ENCODE measurements at places on chromosomes 5 and 9. TPM values are rescaled to one million over a fixed set of nuclear protein-coding genes. Genes with fewer than 3 reads are reported as not detected.
A peak's percentile ranks its signal among the peaks of the same experiment; 100 is the strongest.

DNA sequence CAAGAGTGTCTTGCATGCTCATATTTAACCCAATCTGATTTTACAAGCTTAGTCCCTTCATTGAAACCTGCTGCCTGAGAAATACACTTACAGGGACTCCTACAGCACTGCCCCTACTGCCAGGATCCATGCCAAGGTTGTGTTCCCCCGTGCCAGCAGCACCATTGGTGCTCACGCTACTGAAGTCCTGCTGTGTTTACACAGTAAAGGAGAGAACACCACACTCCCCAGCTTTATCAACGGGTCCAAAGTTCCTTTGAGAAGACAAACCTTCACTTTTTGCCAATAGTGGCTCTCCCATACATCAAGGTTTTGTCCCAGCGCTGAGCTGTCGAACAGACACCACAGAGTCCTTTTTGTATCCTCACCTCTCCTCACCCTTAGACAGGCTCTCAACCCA, 155.1 kb upstream of the WWC1 start:
- H3K4me3 ChIP-seq = no peak overlapping the region
- no peak overlapping the region for H3K27ac ChIP-seq
- H3K4me1 ChIP-seq = peaks cover 16% of the 10 kb centered on the region
- H3K36me3 ChIP-seq = peaks cover 2% of the 10 kb centered on the region

DNA sequence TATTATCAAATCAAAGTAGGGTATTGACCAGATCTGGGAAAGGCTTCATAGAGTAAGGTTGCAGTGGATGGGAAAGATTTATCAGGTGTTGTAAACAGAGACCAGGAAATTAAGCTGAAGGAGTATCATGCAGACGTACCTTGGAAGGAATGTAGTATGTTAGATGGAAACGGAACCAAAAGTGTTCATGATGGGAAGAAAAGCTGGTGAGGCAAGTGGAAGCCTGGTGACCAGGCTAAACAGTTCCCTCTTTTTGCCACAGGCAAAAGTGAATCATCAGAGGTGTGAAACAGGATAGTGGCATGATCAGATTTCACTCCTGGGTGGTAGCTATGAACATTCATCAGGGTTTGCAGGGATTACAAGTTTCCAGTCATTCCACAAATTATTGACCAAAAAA, 780.1 kb upstream of the DMAC1 start:
- H3K36me3 ChIP-seq = no peaks in the 10 kb centered on the region
- H3K4me3 ChIP-seq = no peak overlapping the region
- peaks cover 29% of the 10 kb centered on the region for H3K27me3 ChIP-seq
- H3K4me1 ChIP-seq = peaks cover 4% of the 10 kb centered on the region
- no peak for DNase-seq
- H3K27ac ChIP-seq = no peak overlapping the region

DNA sequence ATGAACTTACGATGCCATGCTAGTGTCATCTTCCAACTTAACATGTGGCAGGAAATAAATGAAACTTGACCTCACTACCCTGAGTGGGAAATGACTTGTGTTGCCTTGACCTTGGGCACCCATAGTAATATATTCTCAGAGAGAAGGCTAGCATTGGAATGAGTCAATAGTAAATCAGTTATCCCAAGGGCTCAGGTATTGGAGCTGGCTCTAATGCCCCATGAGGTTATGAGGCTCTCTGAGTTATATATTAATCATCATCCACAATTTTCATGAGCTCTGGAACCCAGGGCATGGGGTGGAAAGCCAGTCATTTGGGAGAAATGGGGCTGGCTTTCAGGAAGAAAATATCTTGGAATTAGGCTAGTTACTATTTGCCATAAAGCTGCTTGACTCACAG, 42.4 kb upstream of the SMIM32 start:
- DNase-seq = no peak
- peaks cover 38% of the 10 kb centered on the region for H3K27me3 ChIP-seq
- no peak overlapping the region for H3K27ac ChIP-seq
- no peak overlapping the region for H3K4me3 ChIP-seq
- H3K4me1 ChIP-seq = no peaks in the 10 kb centered on the region
- peaks cover 1% of the 10 kb centered on the region for H3K36me3 ChIP-seq

CATSPER3 gene
- 0.39 TPM for total RNA-seq

DNA sequence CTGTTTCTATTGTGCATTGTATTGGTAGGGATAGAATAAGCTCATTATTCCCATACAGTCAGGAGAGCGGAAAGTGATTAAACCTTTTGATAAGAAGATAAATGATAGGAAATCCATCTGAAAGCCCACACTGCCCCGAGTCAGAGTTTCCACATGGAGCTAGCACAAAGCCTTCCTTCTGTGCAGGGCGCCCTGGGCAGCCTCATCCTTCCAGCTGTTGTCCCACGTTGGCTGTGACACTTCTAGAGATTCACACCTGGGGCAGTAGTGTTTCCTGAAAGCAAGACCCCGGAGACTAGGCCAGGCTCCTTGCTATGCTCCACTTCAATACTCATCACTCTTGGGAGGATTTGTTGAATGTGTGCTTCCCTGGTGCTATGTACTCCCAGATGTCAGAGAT, 172.4 kb downstream of the SEMA6A start:
- H3K4me3 ChIP-seq = no peak overlapping the region
- no peaks in the 10 kb centered on the region for H3K27me3 ChIP-seq
- H3K36me3 ChIP-seq = peaks cover 2% of the 10 kb centered on the region
- H3K27ac ChIP-seq = no peak overlapping the region

SIT1 gene
- total RNA-seq = not detected

DNA sequence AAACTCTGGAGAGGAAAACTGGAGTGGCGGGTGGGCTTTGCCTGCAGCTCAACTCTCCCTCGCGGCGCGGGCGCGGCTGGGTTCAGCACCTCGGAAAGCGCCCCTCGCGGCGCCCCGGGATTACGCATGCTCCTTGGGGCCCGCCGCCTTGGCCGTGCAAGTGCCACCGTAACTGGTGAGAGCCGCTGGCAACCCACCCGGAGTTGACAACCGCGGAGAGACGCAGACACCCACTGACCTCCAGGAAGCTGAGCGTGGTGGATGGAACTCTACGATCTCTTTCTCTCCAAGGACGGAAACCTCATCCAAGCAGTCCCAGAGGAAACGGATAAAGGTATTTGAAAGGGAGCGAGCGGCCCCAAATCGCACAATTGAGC, 194 bp upstream of the RXFP3 start:
- H3K27ac ChIP-seq = no peak overlapping the region
- peak overlapping the region; percentile 83 for H3K4me3 ChIP-seq
- H3K36me3 ChIP-seq = no peaks in the 10 kb centered on the region
- peak; percentile 93 for DNase-seq

DNA sequence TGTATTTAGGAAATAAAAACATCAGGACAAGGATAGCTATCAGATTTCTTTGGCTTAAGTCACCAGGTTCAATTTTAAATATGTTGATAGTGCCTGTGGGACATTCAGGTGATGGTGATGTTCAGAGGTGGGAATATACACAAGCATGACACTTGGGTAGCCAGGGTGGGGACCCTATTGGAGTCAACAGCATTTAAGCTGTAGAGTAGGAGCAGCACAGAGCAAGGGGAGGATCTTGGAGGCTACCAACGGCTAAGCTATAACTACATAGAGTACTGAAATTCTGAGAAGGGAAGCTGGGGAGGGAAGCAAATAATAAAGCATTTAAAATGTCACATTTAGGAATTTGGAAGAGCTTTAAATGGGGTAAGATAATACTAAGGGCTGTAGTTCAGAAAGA, 177.7 kb downstream of the CPLANE1 start:
- no peak overlapping the region for H3K4me3 ChIP-seq
- no peak for DNase-seq
- peaks cover 9% of the 10 kb centered on the region for H3K4me1 ChIP-seq
- H3K27me3 ChIP-seq = no peaks in the 10 kb centered on the region
- no peak overlapping the region for H3K27ac ChIP-seq

DNA sequence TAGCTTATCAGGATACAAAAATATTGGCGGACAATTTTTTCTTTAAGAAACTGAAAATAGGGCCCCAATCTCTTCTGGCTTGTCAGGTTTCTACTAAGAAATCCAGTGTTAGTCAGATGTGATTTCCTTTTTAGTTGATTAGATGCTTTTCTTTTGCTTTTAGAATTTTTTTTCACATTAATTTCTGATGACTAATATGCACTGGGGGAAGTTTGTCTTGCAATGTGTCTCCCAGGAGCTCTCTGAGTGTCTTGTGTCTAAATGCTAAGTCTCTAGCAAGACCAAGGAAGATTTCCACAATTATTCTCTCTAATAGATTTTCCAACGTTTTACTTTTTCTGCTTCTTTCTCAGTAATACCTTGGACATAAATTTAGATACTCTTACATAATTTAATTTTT, 559.8 kb upstream of the TYRP1 start:
- no peak overlapping the region for H3K4me3 ChIP-seq
- H3K27me3 ChIP-seq = no peaks in the 10 kb centered on the region
- H3K36me3 ChIP-seq = no peaks in the 10 kb centered on the region
- DNase-seq = no peak
- no peak overlapping the region for H3K27ac ChIP-seq

CYLC2 gene
- not detected for total RNA-seq

HMMR gene
- 3.9 TPM for total RNA-seq

GRCh38 chr5:178670351-178670885, 43.6 kb upstream of the CLK4 start:
- H3K27me3 ChIP-seq = no peaks in the 10 kb centered on the region
- peaks cover 2% of the 10 kb centered on the region for H3K36me3 ChIP-seq
- H3K4me3 ChIP-seq = no peak overlapping the region
- H3K27ac ChIP-seq = no peak overlapping the region

GRCh38 chr9:9820436-9820835, 792.4 kb downstream of the PTPRD start:
- DNase-seq = no peak
- peaks cover 3% of the 10 kb centered on the region for H3K27me3 ChIP-seq
- H3K36me3 ChIP-seq = no peaks in the 10 kb centered on the region

FOXD4L4 gene
- not detected for total RNA-seq

IPO11 gene
- total RNA-seq = 17.2 TPM

GFPT2 gene
- total RNA-seq = 18.8 TPM

- H3K4me3 ChIP-seq = no peak overlapping the region
- no peaks in the 10 kb centered on the region for H3K27me3 ChIP-seq
- no peak overlapping the region for H3K27ac ChIP-seq
Observed at GRCh38 chr9:134566936-134567335, 74.7 kb upstream of the COL5A1 start.

GRCh38 chr5:96048763-96049162, 87.1 kb upstream of the ELL2 start:
- H3K4me3 ChIP-seq = no peak overlapping the region
- no peak for DNase-seq
- H3K4me1 ChIP-seq = peaks cover 20% of the 10 kb centered on the region
- peaks cover 2% of the 10 kb centered on the region for H3K36me3 ChIP-seq
- H3K27ac ChIP-seq = no peak overlapping the region

GRCh38 chr5:160960592-160960991, 108.6 kb upstream of the ATP10B start:
- H3K4me1 ChIP-seq = no peaks in the 10 kb centered on the region
- no peaks in the 10 kb centered on the region for H3K36me3 ChIP-seq
- H3K4me3 ChIP-seq = no peak overlapping the region
- peaks cover 6% of the 10 kb centered on the region for H3K27me3 ChIP-seq
- H3K27ac ChIP-seq = no peak overlapping the region
- DNase-seq = no peak

SKP2 gene
- 34.8 TPM for total RNA-seq

DNA sequence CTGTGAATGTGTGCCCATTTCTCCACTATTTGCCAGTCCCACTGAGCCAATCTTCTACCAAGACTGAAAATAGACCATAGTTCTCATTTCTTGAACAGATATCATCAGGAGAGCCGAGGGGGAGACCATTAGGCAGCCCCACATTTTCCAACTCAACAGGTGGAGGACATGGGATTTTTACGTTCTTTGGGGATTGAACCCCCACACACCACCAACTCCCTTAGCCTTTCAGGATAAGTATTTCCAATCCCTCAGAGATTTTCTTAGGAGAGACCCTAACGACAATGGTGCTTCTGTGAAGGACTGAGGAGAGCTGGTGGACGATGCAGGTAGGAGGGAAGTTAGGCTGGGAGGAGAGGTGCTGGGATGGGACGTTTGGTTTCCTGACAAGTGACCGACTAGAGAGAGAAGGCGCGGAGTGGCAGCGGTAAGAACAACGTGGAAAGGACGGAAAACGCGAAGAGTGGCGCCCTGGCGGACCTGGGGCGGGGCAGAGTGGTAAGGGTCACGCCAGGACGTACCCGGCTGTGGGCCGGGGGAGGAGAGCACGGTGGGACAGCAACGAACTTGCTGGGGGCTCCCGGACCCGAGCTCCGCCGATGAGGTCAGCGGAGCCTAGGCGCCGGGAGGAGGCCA, 681 bp upstream of the CHSY3 start:
- peaks cover 25% of the 10 kb centered on the region for H3K4me1 ChIP-seq
- peak overlapping the region; percentile 17 for H3K27ac ChIP-seq
- peak; percentile 90 for DNase-seq

DNA sequence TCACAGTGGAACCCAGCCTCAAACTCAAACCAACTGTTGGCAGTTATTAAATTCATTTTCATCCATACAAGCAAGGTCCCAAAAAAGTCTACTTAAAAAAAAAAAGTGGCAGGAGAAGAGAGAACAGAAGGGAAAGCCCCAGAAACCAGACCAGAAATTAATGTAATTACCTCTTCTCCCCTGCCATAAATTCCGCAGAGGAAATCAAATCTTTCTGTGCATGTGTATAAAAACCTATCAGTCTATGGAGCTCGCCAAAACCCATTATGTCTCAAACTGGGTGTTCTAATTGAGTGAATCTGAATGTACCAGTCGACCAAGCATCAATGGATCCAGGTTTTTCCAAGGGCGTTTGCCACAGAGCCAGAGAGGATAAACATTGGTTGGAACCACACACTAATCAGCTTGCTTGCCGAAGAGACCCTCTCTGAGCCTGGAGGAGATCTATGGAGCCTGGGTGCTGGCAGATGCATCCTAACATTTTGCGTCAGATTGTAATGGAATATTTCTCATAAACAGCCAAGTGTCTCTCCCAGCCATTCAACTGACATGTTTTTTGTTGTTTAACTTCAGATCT, 7.9 kb upstream of the HAND1 start:
- H3K27me3 ChIP-seq = peaks cover 82% of the 10 kb centered on the region
- H3K27ac ChIP-seq = no peak overlapping the region
- H3K36me3 ChIP-seq = no peaks in the 10 kb centered on the region
- no peak for DNase-seq
- H3K4me3 ChIP-seq = no peak overlapping the region

- H3K4me1 ChIP-seq = no peaks in the 10 kb centered on the region
- H3K36me3 ChIP-seq = peaks cover 20% of the 10 kb centered on the region
- no peaks in the 10 kb centered on the region for H3K27me3 ChIP-seq
- H3K4me3 ChIP-seq = no peak overlapping the region
- DNase-seq = no peak
- no peak overlapping the region for H3K27ac ChIP-seq
Observed at GRCh38 chr9:112421771-112422222, 41.9 kb downstream of the HSDL2 start.

DNA sequence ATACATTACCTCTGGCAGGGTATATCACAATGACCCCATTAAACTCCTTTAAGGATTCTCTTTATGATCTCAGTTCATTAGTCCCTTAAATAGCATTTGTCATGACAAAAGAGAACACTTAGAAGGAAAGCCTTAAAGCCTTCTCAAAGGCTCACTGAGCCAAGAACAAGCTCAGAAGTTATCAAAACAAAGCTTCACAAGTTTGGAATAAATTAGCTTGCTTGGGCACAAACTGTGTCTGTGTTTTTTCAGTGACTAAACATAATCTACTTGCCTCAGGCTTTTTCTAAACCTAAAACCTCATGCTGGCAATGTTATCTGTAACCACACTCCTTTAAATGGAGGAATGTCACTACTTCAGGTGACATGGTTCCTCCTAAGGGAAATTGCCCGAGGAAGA, 1114.9 kb upstream of the C9orf72 start:
- H3K4me3 ChIP-seq = no peak overlapping the region
- H3K36me3 ChIP-seq = no peaks in the 10 kb centered on the region
- H3K4me1 ChIP-seq = no peaks in the 10 kb centered on the region
- no peaks in the 10 kb centered on the region for H3K27me3 ChIP-seq
- DNase-seq = no peak

Data from chondrocyte (in vitro differentiated cells).